ENCODE measurements at places on chromosomes 12 and 14.

DNA sequence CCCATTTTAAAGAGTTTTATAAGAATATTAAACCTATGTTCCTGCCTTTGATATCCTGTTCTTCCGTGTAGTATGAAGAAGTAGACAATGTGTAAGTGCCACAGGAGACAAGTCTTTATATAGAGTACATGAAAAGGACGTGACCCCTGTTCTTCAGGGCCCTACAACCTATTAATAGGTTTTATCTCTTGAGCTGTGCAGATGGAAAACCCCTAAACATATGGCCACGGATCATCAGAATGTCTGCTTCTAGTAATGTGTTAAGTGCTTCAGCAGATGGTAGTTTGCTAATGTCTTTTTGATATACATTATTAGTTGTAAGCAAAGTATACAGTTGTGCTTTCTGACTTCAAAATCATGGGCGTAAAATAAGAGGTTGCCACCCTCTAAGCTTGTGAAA is 228.5 kb downstream of the PTPRO start:
- no peak for DNase-seq

GRCh38 chr14:55505846-55506245 is 65.4 kb upstream of the TBPL2 start:
- DNase-seq, result no peak

DNA sequence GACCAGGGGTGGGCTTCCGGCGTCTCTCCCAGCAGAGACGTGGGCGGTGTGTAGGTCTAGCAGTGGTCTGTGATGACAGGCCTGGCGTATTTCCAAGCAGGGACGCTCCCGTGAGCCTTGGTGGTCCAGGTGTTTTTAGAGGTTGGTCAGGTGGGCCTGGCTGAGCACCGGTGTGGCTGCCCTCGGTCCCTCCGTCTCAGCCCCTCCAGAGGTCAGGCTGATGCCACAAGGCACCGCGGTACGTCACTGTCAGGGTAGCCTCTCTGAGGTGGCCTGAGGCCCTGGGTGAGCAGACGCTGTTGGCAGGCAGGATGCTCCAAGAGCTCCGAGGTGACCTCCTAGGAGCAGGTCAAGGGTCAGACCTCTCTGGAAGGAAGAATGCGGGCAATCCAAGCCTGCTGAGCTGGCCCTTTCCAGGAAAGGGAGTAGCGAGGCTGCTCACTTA is 13.6 kb downstream of the MTA1 start:
- no peak for DNase-seq

- DNase-seq, result no peak
Observed at GRCh38 chr12:130574402-130574801, 141.7 kb downstream of the RIMBP2 start.

GRCh38 chr14:97995038-97995437 is 1197.9 kb downstream of the VRK1 start:
- no peak for DNase-seq

DNA sequence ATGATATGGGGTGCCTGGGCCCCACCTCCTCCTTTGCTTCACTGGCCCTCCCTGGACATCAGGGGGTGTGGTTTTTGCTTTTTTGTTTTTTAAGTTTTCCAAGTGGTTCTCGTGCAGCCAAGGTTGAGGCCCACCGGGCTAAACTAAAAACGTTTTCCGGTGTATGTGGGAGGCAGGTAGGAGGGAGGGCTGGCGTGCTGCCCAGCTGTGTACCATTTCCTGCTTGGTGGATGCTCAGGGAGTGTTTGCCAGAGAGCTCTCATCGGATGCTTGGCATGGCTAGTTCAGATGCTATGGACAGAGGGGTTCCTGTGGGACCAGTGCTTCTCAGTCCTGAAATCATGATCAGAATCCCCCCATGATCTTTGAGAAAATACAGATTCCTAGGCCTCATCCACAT is 246.4 kb downstream of the CACNA1C start:
- DNase-seq, result no peak

DNA sequence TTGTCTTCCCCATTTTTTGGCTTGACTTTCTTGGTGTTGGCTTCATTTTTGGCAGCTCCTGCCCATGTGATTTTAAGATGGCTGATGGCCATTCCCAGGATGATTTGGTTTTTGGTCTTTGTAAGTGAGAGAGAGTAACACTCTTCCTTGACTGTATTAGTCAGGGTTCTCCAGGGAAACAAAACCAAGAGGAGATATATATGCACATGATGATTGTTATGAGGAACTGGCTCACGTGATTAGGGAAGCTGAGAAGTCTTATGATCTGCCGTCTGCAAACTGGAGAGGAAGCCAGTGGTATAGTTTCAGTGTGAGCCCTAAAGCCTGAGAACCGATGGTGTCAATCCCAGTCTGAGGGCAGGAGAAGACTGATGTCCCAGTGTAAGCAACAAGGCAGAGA is 146.6 kb downstream of the NRXN3 start:
- no peak for DNase-seq

DNA sequence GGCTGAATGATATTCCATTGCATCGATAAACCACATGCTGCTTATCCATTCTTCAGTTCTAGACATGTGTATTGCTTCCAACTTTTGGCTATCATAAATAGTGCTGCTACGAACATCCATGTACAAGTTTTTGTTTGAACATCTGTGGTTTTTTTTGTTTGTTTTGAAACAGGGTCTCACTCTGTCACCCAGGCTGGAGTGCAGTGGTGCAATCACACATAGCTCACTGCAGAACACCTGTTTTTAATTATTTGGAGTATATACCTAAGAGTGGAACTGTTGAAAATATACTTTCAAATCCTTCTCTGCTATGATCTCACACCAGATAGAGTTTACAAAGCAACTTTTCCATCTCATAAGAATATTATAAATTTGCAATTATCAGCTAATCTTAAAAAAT is 124.2 kb downstream of the TTC7B start:
- DNase-seq, result no peak

- DNase-seq, result no peak
Observed at GRCh38 chr12:47078733-47079467, 521 bp upstream of the PCED1B start.

GRCh38 chr12:14562279-14562678 is 5.4 kb downstream of the PLBD1 start:
- no peak for DNase-seq

DNA sequence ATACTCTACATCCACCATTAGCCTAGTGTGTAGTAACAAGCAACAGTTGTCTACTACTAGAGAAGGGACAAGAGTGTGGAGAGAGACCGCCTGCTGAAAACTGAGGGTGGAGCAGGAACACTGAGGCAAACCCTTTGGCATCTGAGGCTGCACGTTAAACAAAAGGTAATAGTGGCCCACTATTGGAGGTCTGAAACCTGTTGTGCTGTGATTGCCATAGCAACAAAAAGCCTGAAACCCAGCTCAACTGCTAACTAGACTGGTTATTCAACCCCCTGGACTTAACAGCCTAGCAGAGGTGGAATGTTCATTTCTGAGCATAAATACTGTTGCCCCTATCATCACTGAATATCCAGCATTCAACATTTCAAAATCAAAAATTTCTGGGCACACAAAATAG is 43.0 kb downstream of the PPP4R4 start:
- DNase-seq, result no peak

GRCh38 chr14:68578597-68578996 is 214.3 kb downstream of the ZFP36L1 start:
- DNase-seq, result no peak

GRCh38 chr12:69927164-69927563 is 102.1 kb downstream of the MYRFL start:
- no peak for DNase-seq

DNA sequence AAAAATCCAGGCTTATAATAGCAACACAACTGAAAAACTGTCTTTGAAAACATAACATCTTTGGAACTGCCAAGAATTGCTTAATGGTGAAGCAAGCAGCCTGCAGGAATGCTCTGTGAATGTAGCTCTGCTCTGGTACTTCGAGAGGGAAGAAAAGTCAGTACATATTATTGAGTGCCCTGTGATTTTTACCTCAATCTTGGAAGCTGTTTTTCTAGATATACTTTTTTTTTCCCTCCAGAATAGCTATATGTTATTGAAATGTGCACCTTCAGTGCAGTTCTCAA is 508.1 kb downstream of the PCNX1 start:
- DNase-seq, result no peak

GRCh38 chr12:48686615-48687334 is 4.7 kb upstream of the KANSL2 start:
- no peak for DNase-seq

DNA sequence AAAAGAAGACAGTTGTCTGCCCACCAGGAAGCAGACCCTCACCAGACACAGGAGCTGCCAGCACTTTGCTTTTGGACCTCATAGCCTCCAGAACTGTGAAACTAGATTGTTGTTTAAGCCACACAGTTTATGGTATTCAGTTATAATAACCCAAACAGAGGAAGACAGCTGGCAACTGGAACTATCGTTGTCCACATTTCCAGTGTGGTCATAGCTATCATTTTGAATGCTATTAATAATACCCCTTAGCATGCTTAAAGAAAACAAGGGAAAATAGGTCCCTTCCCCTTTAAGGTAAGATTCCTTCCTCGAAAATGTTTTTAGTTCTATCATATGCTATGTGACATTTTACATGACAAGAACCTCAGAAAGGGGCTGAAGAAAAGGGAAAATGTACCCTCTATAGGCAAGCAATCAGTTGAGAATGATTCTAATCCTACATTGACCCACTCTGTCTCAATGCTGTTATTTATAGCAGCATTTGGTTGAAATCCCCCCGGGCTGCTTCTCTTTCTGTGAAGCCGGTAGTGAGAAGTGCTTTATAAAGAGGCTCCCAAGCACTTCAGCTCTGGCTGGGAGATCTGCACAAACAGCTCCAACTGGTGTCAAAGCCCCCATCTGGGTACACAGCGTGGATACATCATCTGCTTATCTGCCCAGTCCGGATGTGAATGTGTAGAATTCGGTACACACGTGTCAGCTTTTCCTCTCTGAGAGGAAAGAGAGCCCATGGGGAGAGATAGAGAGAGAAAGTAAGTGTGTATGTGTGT is 221.2 kb upstream of the FLRT2 start:
- DNase-seq, result no peak

- DNase-seq, result no peak
Observed at GRCh38 chr12:109192358-109192757, 76.0 kb downstream of the ACACB start.

DNA sequence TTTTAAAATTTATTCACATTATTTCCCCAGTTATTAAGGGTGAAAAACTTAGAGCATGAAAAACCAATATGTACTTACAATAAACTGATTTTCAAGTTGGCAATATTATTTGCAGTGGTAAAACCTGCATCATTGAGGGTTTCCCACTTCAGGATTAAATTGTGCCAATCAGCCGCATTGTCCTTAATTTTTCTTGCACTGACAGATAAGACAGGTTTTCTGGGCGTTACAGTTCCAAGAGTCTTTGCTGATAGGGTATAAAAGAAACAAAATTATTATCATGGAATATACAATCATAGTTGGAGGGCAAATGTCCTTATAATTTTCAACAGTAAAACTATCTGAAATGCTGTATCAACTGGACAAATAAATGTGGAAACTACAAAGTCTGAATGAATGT is 3.3 kb downstream of the CINP start:
- no peak for DNase-seq

GRCh38 chr12:130953771-130954543 is at the start of gene ADGRD1:
Gene ADGRD1, plus strand, starts transcription at chr12:130953907. Its CDS starts 559 bp downstream, at chr12:130954466.
- peak; percentile 71 for DNase-seq

DNA sequence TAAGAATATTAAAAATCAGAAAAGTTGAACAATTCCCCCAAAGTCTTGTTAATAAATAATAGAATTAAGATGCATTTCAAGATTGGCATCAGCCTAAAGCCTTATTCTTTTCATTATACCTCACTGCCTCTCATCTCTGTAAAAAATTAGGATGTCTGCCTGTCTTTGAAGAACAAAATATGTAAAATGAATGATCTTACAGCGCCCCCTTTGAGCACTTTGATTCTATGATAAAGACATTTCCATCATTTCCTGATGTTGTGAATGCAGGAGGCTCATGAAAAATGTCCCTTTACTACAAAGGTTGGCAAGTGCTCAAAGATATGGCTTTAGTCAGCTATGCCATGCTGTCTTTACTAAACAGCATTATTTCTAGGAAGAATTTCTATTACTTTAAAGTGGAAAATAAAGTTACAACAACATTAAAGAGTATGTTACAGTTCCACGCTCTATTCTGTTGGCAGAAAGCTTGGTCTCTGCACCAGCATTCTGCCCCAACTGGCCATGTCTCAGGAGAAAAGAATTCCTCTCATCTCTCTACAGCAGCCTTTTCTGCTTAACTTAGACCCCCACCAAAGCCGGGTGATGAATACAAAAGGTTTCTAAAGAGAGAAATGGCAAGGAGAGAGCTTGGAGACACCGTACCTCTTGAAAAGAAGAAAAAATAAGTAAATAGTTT is 95.1 kb downstream of the LLPH start:
- DNase-seq, result no peak

GRCh38 chr12:22658214-22658613 is 33.2 kb downstream of the ETNK1 start:
- DNase-seq, result no peak

GRCh38 chr12:89225401-89225800 is 126.9 kb downstream of the DUSP6 start:
- DNase-seq, result peak; percentile 13

- DNase-seq, result no peak
Observed at GRCh38 chr12:128606538-128606937, 217.2 kb downstream of the SLC15A4 start.

GRCh38 chr12:56590237-56590830 is 39.8 kb downstream of the BAZ2A start:
- DNase-seq, result no peak

DNA sequence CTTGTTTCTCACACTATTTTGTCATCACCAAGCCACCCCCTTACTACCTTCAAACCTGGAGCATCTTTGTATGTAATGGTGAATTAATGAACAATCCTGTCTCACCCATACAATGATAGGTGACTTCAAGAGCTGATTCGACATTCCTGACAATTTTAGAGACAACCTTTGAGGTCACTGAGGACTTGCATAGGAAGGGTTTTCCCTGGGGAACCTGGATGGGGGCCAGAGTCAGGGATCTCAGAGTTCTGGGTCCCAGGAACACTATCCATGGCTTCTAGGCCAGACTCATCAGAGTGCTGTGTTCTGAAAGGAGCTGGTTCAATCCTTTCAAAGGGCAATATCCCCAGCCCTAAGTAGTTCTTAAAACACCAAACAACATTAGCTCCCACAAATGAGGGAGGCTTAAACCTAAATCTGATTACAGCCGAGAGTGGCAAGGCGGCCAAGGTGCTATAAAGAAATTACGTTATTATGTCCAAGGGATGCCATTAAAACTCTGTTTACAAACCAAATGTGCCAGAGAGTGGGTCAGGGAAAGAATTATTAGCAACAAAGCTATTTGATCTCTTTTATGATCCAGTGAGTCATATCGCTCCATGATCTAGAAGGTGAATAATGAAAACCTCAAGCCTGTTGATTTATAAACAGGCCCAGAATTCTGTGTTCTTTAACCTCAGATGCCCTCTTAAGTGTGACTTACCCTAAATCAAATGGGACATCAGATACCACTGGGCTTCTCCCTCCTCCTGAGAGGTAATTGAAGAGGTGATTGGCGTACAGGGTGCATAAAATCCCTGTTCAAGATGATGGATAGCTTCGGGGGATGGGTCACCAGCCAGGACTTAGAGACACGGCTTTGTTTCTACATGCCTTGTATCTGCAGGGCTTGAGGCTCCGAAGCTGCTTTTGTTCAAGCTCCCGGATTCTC is 230.2 kb upstream of the TBX3 start:
- no peak for DNase-seq

- no peak for DNase-seq
Observed at GRCh38 chr14:60165547-60165876, 314 bp upstream of the DHRS7 start.

- DNase-seq, result peak; percentile 41
Observed at GRCh38 chr12:3753544-3754284, 805 bp upstream of the CRACR2A start.
